ENCODE measurements at places on chromosomes 11 and 22.

- no peak for DNase-seq
Observed at GRCh38 chr22:46740910-46741780, 3.1 kb upstream of the CERK start.

- DNase-seq: no peak
Observed at GRCh38 chr11:28983780-28984179, 875.6 kb downstream of the METTL15 start.

DNA sequence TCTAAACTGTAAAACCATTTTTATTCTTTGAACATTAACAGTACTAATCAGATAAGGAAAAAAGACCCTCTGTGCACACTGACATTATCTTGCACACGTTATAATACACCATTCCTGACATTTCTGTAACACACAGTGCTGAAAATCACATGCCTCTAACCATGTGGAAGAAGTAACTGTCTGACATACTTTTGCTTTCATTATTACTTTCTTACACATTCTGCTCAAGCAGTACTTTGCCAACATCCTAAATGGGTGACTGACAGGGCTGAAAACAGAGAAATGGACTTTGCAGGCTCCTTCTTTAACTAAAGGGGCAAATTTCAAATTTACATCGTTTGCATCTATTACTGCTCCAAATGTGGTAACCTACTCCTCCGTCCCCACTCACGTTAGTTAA lies 22.8 kb upstream of the TP53AIP1 start:
- no peak for DNase-seq

DNA sequence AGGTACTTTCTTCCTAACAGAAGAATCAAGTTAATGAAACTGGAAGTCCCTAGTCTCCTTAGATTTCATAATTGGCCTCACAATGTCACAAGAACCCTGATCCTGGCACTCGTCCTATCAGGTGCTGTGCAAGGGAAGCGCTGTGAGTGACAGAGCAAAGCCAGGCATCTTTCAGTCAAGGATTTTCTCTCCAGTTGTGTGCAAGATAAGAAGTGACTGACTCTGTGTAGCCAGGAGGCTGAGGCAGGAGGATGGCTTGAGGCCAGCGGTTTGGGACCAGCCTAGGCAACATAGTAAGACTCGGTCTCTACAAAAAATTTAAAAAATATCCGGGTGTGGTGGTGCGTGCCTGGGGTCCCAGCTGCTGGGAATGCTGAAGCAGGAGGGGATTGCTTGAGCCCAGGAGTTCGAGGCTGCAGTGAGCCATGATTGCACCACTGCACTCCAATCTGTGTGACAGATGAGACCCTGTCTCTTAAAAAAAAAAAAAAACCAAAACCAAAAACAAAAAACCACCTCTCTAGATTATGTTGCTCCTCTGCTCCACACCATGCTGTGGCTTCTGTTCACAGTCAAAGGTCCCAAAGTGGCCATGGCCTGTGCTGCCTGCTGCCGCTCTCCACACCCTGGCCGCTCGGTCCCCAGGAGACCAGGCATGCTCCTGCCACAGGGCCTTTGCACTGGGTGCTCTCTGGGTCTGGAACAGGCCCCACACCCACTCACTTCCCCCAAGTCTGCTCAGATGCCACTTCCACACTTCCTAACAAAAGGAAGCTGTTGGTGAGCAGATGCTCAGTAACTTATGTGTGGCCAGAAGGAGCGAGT lies 54.2 kb upstream of the CLDN5 start:
- DNase-seq: no peak

- no peak for DNase-seq
Observed at GRCh38 chr11:65115361-65116082, 2.0 kb downstream of the ZNHIT2 start.

GRCh38 chr22:36587289-36588154 lies 58.6 kb upstream of the EIF3D start:
- no peak for DNase-seq

DNA sequence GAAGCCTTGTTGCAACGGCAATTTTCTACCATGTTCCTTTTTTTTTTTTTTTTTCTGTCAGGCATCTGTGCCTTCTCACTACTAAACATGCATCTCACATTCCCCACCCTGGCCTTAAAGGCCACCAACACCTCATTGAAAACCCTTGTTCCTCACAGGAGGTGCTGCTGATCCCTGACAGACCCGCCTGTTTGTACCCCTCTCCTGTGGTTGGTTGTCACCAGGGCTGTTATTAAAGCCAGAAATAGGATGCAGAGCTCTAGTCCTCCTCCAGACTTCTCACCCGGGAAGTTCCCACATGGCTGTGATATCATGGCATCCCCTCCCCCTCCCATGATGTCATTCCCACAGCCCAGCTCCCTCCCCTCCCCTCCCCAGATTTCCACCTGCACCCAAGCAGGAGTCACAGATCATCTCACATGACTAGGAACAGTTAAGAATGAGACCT lies 302.8 kb upstream of the NCAM1 start:
- DNase-seq: no peak

GRCh38 chr11:73265853-73266645 lies 6.1 kb upstream of the P2RY6 start:
- no peak for DNase-seq

DNA sequence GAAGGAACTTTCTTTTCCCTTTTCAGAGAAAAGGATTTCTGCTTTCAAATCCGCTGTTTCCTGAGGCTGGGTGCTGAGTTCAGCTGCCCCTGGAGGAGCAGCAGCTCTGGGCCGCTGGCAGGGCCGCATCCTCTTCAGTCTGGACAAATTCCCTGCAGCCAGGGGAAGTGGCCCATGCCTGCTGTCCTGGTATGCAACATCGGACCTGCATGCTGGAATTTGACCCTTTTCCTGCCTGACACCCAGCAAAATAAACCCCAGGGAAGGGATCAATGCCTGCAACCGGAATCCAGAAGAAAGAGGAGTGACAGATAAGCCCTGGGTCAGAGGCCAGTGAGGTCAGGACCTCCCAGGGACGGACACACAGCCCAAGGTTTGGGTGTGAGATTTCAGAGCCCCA lies 54.1 kb upstream of the LINC01488 start:
- no peak for DNase-seq

DNA sequence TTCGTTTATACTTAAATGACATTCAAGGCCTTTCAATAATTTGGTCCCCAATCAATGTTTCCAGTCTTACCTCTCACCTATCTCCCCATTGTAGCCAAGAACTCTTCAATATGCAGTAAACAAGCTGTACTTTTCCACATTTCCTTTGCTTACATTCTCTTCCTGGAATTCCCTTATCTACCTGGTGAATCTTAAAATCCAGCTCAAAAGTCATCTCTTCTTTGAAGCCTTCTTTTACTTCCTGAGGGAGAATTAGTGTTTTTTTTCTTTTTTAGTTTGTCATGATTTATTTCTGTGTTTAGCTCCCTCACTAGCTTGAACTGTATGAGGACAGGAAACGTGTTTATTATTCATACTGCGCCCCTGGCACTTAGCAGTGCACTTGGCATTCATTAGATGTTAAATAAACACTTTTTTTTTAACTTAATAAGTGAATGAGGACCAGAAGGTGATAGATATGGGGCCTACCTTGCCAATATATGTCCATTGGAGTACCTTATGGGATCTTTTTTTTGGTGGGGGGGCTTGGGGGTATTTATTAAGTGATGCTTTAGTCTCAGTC lies 4.9 kb upstream of the PTS start:
- no peak for DNase-seq

GRCh38 chr11:112886434-112887370 lies 74.5 kb upstream of the NCAM1 start:
- DNase-seq: no peak

GRCh38 chr11:14225666-14226065 lies 133.3 kb downstream of the RRAS2 start:
- DNase-seq: no peak

DNA sequence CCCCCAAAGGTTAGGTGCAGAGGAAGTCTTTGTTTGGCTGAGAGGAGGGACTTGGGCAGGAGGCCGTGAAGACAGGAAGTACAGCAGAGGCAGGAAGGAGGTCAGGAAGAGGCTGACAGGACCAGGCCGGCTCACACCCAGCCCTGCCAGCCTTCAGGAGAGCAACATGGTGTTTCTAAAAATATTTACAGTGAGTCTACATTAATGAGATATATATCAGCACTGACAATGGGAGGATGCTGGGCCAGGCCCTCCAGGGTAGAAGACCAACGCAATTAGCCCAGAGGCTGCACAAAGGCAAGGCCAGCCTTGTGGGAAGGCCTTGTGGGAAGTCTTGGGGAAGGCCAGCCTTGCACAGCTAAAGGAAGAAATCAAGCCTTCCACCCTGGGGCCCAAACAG lies 7.9 kb upstream of the APLNR start:
- DNase-seq: no peak

DNA sequence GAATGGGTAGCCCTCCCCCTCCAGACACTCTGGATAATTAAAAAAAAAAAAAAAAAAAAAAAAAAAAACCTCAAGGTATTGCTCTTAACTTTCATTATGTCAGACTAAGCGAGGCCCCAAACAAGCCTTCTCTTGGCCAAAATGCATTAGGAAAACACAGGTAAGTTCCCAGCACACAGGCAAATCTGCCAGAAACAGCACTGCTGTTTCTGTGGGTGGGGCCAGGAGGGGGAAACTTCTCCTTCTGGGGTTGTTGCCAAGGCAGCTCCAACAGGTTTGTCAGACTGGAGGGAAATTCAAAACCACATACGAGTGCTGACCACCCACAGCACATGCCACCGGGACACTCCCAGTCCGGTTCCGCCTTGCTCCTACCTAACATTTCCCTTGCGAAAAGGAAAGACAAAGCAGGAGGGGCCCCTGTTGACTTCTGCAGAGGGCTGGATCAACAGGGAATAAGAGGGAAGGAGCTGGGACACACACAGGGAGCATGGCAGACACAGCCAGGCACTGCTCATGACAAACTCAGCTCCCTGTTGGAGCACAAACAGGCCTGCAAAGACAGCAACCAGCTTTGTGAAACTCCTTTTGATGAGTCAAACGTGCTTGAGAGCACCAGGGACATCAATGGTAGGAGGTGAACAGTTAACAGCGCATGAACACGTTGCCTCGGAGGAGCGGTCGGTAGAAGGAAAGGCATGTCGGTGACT lies 55.0 kb downstream of the MYH9 start:
- peak; percentile 69 for DNase-seq

- peak; percentile 71 for DNase-seq
Observed at GRCh38 chr11:63866211-63866610, 27.3 kb downstream of the MARK2 start.

DNA sequence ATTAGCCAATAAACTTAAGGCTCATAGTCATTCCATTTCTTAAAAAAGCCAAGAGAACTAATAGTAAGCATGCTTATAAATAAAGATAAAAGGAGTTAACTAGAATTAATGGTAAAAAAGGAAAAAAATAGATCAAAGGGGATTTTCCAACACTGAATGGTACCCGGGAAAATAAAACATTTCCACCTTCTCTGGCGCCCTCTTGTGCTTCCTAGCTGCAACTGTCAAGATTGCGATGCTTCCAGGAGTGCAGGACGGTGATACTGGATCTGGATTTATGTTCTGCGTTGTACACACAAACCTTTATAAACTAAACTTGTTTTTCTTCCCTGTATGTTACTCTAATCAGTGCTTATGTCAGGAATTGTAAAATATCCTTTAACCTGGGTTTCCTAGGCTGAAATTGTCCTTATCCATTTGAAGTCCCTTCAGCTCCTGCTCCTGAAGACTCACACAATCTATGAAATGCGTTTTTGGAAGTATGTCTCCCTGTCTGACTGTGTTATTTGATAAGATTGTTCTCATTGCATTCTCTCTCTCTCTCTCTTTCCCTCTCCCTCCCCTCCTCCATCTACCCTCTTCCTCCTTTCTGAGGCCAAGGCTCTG lies 9.6 kb upstream of the HTATIP2 start:
- no peak for DNase-seq

GRCh38 chr11:89293965-89294679 lies 116.4 kb downstream of the TYR start:
- no peak for DNase-seq

GRCh38 chr11:62146476-62147200 lies 22.8 kb downstream of the INCENP start:
- no peak for DNase-seq

GRCh38 chr22:32700191-32700882 lies 101.2 kb upstream of the TIMP3 start:
- no peak for DNase-seq

GRCh38 chr11:71446942-71447688 lies 1.1 kb downstream of the DHCR7 start:
- no peak for DNase-seq

DNA sequence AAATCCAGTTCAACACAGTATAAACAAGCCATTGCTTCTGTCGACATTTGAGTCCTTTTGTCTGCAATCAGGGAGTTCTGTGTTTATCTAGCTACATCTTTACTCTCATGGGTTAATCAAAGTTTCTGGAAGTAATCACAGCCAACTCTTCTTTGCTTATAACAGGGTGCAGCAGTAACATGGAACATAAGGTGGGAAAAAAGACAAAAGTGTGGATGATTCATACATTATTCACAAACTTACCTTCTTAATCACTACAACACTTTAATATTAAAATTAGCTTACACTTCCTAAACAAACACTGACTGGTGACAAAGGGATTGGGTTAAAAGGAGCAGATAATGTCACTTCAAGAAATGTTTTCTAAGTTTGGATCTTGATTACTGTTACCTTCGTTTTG lies 44.7 kb downstream of the SNX19 start:
- DNase-seq: no peak

GRCh38 chr11:774873-775592 lies 2.3 kb downstream of the GATD1 start:
- DNase-seq: no peak

- DNase-seq: no peak
Observed at GRCh38 chr22:45192701-45193187, 29.0 kb downstream of the NUP50 start.

DNA sequence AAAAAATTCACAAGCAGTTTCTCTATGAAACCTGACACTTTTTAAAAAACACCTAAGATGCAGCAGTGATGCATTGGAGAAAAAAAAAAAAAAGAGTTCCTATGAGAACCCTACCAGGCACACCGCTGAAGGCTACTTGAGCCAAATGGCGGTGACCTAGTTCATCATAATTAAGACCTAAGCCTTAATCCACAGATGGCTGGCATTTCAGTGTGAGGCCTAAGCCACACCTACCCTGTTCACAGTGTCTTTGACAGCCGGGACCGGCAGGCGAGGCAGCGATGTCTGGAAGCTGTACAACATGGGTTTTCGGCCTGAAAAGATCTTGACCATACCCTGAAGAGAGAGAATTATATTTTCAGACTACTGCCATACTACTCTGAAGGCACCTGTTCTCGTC lies 38.0 kb downstream of the CPT1A start:
- no peak for DNase-seq

DNA sequence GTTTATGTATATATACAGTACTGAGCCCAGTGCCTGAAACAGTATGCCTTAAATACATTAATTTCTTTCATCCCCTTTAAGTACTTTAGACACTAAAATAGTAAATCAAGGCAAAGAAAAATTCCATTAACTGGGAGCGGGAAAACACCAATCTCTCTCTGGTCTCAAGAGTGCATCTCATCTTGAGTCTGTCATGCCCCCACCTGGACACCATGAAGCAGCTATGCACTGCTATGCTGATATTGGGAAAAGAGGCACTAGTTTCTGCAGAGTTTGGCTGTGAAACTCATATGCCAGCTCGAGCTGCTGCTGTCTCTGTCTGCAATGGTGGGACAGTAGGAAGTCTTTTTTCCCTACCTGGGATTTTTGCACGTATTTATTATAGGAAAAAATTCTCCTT lies 754.4 kb upstream of the RAG2 start:
- DNase-seq: no peak

GRCh38 chr22:35684270-35684700 lies 33.4 kb upstream of the APOL5 start:
- DNase-seq: no peak
